ENCODE measurements at places on chromosomes 7 and 10.
A peak's percentile ranks its signal among the peaks of the same experiment; 100 is the strongest.

- DNase-seq: no peak
Measured at GRCh38 chr10:103737735-103738367, 117.5 kb downstream of the SH3PXD2A start.

DNA sequence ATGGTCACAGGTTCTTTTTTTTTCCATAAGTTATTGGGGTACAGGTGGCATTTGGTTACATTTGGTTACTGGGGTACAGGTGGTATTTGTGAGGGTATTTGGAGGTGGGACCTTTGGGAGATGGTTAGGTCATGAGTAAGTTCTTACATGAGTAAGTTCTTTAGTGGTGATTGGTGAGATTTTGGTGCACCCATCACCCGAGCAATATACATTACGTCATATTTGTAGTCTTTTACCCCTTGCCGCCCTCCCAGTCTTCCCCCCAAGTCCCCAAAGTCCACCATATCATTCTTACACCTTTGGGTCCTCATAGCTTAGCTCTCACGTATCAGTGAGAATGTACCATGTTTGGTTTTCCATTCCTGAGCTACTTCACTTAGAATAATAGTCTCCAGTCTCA lies 49.2 kb upstream of the R3HCC1L start:
- no peak for DNase-seq

- DNase-seq: no peak
Measured at GRCh38 chr10:18719811-18720210, 60.6 kb downstream of the ARL5B start.

DNA sequence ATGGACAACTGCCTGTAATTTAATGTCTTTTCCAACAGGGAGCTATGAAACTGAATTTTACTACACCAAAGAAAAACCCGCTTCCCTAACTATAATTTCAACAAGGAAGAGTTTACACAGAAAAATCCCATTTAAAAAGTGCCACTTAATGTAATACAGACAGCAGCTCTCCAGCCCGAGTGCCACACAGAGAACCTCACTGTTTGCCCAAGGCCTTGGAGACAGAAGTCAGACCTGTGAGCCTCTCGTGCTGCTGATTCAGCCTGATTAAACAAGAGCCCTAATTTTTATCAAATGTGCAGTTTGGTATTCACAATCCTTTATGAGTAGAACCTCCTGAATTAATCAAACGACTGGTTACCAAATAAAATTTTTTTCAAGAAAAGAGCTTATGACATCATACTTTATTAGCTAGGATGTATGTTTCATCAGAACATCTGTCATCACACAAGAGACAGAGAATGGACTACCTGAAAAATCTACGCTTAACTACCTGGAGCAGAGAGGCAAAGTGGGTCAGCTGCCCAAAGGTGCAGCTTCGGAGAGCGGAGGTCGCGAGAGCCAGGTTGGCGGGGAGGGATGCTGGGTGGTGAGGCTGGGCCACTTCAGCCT lies 543.6 kb downstream of the SDK1 start:
- no peak for DNase-seq

GRCh38 chr10:128898133-128898915 lies 568.7 kb upstream of the MGMT start:
- no peak for DNase-seq

DNA sequence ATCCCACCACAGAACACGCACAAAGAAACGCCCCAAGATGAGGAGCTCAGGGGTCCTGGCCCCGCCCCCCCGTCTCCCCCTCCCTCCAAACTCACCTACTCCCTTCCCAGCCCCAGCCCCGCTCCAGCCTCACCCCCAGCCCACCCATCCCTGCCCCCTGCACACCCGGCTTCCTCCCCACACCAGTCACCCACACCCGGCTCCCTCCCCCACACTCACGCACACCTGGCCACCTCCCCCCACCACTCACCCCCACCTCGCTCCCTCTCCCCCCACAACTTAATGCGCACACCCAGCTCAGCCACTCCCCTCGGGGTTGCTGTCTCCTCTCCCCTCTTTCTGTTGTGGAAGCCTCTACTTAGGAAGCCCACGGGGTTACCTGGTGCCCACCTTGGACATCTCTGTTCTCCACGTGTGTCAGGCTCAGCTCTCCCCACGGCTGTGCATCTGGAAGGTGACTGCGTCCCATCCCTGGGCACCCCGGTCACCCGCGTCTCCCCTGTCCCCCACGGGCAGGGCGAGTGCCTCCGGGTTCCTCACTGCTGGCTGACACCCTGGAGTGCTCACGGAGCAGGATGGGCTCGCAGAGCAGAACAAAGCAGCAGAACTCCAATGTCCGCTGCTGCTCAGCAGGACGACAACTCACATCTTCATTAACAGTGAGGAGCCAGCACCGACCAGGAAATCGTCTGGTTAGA lies 166.8 kb downstream of the USP6NL start:
- no peak for DNase-seq

DNA sequence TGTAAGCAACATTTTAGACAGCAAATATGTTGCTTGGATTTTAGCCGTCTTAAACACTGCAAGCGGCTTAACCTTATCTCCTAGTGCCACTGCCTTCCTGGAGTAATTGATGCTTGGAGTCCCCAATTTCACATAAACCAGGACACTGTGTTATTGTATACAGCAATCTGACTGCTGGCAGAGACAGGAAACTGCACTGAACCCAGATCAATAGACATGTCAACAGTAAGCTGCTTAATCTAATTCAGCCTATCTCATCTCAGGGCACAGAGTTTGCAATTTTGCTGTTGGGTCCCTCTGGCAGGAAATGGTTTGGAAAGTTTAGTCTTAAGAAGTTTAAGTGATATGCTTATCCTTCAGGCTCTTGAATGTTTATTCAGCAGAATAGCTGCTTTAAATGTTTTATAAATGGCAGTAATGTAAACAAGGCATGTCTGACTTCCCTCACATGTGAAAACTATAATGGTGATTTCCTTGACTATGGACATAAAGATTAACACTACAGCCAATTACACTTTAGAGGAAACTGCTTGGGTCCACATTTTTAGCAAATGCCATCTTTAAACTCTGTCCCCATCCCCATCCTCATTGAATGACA lies 598.6 kb downstream of the PARD3 start:
- DNase-seq: no peak

DNA sequence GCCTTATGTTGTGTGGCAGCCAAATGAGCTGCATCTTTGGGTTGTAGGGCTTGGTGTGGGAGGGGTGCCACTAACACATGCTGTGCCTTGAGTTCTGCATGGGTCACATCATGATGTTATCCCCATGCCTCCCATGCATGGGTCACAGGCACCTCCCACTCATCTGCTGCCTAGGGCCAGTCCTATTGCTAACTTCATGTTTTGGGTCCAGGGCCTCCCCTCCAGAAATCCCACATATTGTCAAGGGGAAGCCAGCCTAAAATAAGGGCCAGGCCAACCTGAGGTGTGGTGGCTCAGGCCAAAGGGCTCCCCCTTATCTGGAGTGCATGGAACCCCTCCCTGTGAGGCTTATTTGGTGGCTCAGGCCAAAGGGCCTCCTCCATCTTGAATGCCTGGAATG lies 299.0 kb downstream of the RPS24 start:
- no peak for DNase-seq

DNA sequence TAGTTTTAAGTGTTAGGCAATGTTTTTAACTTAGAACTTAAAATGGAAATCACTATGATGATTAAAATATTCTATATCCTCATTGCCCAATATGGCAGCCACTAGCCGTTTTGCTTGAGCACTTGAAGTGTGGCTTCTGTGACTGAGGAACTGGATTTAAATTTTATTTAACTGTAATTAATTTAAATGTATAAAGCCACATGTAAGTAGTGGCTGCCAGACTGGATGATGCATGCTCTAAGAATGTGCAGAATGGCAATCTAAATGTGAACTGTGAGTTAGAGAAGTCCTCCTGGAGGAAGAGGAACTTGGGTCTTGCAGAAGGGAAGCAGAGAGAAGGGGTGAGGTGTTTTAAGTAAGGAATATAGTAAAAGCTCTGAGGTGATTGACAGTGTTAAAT lies 451.4 kb downstream of the SUGCT start:
- DNase-seq: peak; percentile 57

GRCh38 chr7:47036909-47037308 lies 545.0 kb downstream of the TNS3 start:
- DNase-seq: no peak

Measured in non-pigmented ciliary epithelial cell (primary cell).